ENCODE measurements at places on chromosomes 2 and 18.

DNA sequence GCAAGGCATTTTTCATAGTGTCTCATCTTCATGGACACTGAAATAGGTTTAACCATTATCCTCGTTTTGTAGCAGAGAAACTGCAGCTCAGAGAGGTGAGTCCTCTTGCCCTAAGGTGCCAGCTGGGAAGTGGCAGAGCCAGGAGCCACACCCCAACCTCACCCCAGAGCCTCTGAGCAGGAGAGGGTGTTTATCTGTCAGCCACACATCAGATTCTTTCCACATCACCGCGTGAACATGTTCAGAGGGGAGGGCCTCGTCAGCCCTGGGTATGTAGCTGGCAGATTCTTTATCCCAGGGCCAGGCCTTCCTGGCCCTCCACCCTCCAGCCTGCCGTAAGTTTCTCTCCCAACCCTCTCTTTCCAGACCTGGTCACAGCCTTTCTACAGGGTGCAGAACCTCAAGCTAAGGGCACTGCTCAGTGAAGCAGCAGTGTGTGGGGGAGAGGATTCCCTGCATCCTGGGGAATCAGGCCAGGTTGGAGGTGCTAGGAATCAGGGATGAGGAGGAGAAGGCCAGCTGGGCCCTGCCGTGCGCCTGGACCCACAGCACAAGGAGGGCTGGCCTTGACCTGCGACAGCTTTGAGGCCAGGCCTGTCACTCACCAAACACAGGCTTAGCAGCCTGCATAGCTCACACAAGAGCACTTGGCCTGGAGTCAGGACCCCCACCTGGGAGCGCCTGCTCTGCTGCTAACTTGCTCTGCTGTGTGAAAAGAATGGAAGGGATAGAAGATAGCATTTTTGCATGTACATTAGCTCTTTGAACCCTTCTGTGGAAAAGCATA, 111.3 kb upstream of the MCFD2 start:
- no peak for DNase-seq

- DNase-seq = no peak
These were observed 932.9 kb downstream of the TDRD15 start for GRCh38 chr2:22056621-22057132.

DNA sequence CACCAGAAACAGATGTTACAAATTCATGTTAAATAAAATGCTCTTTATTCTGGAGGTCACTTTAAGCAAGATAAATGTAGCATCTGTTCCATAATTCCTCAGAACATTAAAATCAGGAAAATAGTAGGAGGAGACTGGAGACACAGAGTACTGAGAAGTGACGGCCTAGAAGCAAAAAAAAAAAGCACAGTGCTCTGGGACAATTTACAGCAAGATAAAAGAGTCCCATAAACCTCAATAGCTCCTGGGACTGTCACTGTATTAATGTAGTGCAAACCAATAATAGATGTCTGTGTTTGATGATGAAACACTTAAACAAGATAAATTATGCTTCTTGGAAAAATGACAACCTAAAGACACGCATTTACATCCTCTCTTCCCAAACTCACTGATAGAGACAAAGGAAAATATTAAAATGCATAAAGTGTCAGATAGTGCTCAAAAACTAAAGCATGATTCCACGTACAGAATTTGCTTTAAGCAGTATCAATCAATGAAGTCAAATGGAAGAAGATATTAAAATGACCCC, 338.8 kb upstream of the REG3G start:
- no peak for DNase-seq

GRCh38 chr2:38701542-38701941, 35.6 kb downstream of the GALM start:
- DNase-seq = no peak

GRCh38 chr2:100174026-100174431, 31.6 kb upstream of the AFF3 start:
- DNase-seq = no peak

DNA sequence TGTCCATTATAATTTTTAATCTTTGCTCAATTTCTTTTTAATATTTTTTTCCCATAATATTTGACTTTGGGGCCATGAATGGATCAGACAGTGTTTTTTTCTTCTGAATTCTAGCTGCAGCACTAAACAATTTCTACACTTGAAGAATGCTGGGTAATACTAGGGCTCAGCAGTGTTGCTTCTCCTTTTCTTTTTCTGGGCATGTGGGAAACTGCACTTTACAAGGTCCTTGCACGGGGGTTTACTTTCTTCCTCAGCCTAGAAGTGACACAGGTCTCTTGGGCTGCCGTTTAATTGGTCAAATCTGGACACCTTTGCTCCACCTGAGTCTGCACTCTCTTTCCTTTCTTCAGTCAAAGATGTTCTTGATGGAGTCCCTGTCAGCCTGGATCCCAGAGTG, 135.4 kb upstream of the APCDD1 start:
- no peak for DNase-seq

GRCh38 chr2:28895189-28895893, 874 bp downstream of the WDR43 start:
- DNase-seq = no peak

- DNase-seq = no peak
These were observed 57.5 kb downstream of the AP1S3 start for GRCh38 chr2:223779877-223780276.

GRCh38 chr2:120389036-120389391, 43.1 kb downstream of the INHBB start:
- DNase-seq = no peak

GRCh38 chr2:17867133-17867532, 11.3 kb upstream of the KCNS3 start:
- DNase-seq = no peak

Data from activated T-cell treated with anti-CD3 and anti-CD28 coated beads for 1 hour (primary cell).